HFFc6 (cell line): ENCODE measurements at places on chromosomes 16 and 17.
A peak's percentile ranks its signal among the peaks of the same experiment; 100 is the strongest.

- DNase-seq, result peak; percentile 1
These were observed 128.0 kb downstream of the LAT start for GRCh38 chr16:29112755-29113347.

DNA sequence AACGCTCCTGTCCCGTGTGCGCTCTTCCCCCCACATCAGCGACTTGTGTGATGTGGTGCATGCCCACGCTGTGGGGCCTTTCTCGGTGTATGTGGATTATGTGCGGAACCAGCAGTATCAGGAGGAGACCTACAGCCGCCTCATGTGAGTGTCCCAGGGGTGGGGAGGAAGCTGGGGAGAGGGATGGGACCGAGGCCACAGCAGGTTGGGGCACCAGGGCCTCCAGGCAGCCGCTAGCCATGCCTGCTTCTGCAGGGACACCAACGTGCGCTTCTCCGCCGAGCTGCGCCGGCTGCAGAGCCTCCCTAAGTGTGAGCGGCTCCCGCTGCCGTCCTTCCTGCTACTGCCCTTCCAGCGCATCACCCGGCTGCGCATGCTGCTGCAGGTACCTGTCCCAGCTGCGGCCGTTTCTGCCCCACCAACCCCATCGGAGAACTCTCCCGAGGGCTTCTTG lies 5.8 kb downstream of the ARHGEF15 start:
- DNase-seq, result no peak

- no peak for DNase-seq
These were observed 33.8 kb downstream of the EPN2 start for GRCh38 chr17:19270704-19271611.

GRCh38 chr17:11493936-11494335 lies 104.3 kb upstream of the DNAH9 start:
- DNase-seq, result no peak

DNA sequence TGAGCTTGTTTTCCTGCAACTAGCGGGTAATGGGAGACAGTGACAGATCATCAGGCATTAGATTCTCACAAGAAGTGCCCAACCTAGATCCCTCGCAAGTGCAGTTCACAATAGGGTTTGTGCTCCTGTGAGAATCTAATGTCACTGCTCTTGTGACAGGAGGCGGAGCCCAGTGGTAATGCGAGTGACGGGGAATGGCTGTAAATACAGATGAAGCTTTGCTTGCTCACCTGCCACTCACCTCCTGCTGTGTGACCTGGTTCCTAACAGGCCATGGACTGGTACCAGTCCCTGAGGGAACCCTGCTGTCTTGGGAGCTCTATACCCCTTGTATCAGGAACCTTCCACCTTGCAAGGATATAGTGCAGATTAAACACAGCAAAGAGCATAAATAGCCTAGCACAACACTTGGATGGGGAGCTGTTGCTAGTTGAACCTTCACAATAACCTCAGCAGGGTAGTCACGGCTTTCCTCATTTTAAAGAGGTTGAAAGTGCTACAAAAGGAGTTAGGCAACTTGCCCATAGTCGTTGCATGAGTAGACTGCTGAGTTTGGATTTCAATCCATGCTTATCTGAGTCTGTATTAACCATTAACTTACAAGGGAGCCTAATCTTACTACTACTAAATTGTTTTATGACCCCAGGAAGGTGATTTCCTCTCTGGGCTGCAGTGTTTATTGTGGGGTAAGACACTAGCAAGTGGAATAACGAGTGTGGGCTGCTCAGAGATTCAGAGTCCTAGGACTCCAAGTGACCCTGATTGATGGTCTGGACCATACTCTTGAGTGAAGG lies 156.6 kb upstream of the ZFHX3 start:
- no peak for DNase-seq

DNA sequence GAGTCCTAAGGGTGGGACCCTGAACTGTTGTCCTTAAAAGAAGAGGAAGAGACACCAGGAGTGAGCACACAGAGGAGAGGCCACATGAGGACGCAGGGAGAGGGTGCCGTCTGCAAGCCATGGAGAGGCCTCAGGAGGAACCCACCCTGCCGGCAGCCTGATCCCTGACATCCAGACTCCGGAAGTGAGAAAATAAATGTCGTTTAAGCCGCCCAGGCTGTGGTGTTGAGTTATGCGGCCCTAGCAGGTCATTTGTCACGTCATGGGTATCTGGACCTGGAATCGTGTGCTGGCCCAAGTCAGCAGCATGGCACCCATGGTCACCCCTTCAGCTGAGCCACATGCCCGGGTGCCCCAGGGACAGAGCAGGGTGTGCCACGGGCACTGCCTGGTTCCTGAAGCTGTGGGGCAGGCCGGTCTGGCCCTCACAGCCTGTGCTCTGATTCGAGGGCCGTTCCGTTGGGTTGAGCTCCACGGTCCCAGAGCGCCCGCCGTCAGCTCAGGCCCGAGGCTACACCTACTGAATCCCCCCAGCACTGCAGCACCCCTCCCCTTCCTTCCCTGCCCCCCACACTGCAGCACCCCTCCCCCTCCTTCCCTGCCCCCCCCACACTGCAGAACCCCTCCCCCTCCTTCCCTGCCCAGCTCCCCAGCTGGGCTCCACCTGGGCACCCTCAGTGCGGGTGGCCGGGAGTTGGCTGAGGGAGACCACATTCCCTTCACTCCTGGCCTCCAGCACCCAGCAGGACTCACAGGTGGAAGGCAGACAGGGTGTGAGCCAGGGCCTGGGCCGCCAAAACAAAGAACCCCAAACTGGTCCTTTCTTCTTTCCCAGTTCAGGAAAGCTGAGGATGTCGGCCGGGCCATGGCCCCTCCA lies 2.7 kb upstream of the CCDC57 start:
- DNase-seq, result no peak

DNA sequence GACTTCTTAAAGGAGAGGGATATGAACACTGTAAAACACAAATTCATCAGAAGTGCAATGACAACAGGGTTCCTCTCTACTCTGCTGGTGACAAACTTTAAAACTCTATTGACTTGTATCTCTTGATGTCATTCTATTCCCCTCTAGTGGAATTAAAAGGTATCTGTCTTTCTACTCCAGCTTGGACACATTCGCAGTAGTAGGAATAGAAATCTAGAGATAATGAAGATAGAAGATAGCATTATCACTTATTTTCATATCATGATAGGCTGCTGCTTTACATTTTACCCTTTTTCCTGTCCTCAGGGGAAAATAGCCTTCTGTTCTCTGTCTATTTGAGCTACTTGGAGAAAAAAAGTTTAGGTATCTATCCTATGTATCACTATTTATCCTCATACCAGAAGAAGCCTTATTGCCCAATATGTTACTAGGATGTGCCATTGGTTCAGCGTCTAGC lies 209.6 kb upstream of the CACNG5 start:
- DNase-seq, result peak; percentile 35

GRCh38 chr16:19474617-19475016 lies 47.3 kb downstream of the GDE1 start:
- DNase-seq, result no peak

DNA sequence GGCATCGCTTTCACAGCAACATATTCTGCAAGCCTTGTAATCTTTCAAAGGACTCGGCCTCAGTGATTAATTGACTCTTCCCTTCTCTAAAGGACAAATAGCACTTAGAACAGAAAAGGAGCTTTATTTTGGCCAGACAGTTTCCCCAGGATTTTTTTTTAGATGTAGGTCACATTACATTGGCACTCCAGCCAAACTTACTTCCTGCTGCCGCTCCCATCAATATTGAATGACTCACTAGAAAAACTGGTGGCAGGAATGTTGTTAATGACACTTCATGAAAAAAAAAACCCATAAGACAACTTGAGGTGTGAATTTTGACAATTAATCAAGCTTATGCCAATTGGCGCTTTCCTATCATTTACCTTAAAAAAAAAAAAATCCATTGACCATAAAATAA lies 432.6 kb downstream of the TOX3 start:
- no peak for DNase-seq

DNA sequence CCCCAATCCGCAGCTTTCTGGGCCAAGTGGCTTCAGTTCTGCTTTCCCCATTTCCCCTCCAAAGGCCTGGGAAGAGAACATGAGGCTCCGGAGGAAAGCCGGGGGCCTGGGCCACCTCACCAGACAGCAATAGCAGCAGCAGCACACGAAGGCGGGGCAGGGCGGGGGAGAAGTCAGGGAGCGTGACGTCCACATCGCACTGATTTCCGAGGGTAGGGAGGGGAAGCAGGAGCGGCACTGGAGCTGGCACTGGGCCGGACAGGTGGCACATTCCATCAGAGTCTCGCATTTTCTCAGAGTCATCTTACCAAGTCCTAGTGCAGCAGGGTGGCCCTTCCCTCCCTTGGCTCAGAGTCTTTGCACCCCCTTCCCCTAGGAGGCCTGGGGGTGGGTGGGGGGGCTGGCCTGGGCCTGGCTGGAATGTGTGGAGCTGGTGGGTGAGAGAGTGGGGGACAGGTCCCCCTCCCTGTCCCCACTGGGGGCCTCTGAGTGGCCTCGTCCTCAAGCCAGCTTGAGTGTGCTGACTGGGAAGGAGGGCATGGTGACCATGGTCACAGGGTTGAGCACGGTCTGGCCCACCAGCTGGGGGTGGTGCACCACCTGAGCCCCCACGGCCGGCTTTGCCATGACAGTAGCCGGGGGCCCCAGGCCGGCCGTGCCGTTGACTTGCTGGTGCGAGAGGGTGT lies 14.3 kb downstream of the MNT start:
- no peak for DNase-seq

DNA sequence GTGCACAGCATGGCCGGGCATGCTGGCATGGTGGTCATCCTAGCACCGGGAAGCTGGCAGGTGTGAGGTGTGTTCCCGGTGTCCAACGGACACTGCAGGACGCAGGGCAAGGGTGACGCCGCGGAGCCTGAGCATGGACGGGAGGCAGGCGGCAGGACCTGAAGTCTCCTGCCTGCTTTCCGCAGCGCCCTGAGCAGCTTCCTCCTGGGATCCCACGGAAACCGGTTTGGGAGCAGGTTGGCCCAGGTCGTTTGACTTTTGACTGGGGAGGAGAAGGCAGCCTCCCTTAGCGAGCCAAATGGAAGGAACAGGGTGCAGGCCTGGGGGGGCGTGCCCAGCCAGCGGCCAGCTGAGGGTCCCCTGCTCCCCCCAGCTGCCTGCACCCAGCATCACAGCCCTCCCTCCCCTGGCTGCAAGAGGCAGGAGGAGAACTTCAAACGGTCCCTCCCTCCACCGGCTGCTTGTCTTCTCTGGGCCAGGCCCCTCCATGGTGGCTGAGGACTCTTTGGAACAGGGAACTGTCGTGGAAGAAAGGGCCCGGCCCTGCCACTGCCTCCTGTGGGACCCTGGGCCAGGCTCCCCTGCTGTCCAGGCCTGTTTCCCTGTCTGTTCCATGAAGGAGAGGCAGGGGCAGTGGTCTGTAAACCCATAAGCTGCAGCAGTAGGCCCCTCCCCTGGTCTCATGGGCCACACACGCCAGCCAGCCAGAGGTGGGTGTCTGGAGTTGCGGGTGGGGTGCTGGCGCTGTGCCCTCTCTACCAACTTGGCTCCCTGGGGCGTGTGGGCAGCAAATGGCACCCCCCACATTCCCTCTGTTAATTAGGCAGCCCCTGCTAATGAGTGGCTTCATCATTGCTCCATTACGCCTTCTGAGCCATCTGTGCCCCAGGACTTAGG lies 7.8 kb upstream of the ADGRG1 start:
- no peak for DNase-seq

- DNase-seq, result no peak
These were observed 7.3 kb downstream of the ABCA3 start for GRCh38 chr16:2333231-2333630.

DNA sequence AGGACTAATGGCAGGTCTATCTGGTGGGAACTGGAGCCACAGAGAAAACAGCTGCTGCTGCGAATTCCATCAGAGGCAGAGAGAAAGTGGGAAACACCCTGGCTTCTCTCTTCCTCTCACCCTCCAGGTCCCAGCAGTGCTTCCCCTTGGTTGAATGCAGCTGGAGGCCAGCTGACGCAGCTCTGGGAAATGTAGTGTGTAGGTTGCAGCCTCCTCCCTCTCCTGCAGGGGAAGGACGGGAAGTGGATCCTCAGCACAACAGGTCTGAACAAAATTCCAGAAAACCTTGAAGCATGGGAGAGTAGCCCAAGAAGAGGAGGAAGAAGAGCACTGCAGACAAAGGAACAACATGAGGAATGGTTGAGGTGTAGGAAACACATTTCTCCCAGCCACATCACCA lies 67.8 kb upstream of the MMP2 start:
- no peak for DNase-seq

GRCh38 chr16:23145608-23146007 lies 3.6 kb downstream of the USP31 start:
- peak; percentile 40 for DNase-seq

- no peak for DNase-seq
These were observed 43.4 kb downstream of the CPD start for GRCh38 chr17:30422171-30422570.

DNA sequence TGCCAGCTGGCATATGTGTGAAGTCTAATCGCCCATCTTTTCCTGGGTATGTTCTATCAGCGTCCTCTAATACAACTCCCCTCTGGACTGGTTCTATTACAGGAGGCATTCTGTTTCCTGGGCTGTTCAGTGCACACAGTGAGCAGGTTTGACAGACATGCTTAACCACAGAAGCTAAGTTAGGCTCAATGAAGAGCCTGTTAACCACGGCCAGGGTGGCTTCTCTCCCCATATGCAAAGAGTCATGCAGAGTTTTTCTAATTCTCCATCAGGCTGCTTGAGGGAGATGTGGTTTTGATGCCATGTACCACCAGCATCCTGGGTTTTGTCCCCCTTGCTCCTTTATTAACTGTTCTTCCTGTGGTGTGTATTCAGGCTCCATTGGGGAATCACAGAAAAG lies 57.2 kb upstream of the ALOX12 start:
- DNase-seq, result no peak
